ENCODE measurements at places on chromosomes 7 and 10.

DNA sequence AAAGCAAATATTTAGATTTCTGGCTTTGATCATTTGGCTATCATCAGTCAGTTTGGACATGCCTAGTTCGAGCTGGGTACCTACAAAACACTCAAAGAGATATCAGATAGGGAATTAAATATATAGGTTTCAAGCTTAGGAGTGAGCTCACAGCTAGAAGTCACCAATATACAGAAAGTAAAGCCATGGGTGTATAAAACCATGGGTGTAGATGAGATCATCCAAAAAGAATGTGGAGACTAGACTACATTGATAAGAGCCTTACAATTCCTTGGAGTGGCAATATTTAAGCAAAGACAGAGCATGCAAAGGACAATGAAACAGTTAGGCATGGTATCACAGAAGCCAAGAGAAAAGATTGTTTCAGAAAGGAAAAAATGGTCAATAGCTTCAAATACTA lies 7.2 kb upstream of the RALA start:
- DNase-seq = no peak

DNA sequence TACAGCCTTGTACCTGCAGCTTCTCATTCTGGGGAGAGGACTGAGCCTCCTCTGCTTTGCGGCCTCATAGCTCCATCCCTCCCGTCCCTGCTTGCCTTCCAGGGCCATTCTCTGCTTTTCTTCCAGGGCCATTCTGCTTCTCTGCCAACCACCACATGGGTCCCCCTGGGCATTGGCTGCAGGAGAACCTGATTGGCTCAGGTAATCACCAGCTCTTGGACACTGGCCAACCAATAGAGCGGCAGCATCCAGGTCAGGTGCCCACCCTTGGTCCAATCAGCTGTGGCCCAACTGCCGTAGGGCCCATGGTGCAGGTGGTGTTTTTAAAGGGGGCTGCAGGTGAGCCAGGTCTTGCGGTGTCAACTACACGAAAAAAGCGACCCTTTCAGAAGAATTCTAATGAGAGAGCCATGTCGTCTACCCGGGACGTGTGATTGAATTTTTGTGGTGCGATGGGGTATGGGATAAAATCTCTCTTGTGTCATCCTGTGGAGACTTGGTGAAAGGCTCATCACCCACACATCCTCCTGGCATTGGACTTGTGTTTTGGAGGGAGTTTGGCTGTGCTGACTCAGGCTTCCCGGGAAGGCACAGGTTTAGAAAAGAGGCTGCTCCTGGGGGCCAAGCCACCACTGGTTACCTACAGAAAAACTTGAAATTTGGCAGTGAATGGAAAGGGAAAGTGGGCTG lies 46.0 kb upstream of the PODXL start:
- DNase-seq = no peak

DNA sequence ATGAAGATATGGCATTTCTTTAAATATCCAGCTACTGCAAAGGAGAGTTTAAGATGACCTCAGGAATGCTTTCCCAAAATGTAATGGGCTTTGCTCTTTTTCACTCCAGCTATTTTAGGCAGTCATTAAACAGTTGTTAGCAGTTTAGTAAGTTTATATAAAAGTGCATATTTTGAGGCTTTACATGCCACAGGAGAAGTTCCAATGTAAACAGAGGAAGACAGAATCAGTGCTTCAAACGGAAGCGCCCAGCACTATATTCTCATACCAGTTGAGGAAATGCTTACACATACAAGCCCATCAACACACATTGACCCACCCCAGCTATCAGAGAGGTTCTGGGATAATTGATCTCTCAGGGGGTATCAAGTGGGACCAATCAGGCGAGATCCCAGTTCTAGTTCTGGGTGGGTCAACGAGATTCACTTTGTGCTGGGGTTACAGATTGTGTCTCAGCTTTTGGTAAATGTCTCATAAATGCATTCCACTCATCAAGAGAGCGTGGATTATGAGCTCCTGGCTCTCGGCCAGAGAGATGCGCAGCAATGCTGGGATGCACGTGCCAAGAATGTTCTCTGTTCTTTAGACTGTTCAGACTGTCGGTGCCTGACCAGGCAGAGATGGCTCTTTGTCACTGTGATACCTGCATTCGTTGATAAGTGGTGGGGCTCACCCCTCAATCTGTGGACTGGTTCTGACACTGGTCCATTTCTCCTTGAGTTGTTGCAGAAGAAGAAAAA lies 55.0 kb downstream of the CACNB2 start:
- no peak for DNase-seq

DNA sequence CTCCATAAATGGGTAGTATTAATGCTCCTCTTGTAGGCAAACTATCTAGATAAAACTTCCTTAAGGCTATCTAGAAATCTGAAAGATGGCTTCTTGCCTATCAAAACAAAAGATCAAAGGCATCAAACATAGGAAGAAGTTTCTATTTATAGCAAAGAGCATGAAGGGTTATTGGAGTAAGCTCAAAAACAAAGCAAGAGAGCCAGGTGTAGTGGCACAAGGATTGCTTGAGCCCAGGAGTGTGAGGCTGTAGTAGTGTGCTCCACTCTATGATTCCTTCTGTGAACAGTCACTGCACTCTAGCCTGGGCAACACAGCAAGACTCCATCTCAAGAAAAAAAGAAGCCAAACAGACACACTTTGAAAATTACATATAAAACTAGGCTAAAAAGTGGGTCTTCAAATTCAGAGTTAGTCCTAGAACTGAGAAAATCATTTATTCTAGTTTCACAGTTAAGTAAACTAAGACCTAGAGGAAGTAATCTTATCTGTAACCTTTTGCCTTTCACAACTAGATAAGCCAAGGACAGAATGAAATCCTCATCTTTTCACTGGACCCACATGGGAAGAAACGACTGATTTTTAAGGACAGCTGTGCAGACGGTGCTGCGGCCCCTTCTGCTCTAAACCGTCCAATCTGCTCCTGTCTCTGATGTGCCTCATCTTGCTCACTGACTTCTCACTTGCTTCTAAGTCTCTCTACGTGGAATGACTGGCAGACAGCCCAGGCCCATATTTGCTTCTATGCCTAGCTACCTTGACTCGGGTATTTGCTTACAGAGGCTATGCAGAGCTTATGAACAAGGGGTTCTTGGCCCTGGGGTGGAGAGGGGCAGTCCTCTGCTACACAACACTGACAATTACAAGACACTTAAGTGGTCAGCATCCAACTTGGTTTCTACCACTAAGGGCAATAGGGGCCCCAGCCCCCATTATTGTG lies 50.0 kb downstream of the ESYT2 start:
- DNase-seq = no peak

DNA sequence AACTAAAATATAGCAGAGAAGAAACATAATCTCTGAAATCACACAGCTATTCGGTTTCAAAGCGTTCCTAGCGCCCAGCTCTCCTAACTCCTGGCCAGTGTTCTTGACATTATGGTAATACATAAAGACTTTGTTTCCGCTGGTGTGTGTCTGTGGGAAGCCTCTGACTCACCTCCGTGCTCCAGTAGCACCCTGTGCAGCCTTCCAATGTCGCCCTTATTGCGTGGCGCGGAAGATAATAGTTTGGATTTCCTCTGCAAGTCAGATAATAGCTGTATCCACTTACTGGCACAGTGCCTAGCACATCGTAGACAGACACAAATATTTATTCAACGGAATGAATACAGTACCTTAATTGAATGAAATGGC lies 570 bp downstream of the BMS1 start:
- DNase-seq = peak; percentile 5

GRCh38 chr7:124379296-124379695 lies 346.4 kb upstream of the TMEM229A start:
- DNase-seq = no peak

DNA sequence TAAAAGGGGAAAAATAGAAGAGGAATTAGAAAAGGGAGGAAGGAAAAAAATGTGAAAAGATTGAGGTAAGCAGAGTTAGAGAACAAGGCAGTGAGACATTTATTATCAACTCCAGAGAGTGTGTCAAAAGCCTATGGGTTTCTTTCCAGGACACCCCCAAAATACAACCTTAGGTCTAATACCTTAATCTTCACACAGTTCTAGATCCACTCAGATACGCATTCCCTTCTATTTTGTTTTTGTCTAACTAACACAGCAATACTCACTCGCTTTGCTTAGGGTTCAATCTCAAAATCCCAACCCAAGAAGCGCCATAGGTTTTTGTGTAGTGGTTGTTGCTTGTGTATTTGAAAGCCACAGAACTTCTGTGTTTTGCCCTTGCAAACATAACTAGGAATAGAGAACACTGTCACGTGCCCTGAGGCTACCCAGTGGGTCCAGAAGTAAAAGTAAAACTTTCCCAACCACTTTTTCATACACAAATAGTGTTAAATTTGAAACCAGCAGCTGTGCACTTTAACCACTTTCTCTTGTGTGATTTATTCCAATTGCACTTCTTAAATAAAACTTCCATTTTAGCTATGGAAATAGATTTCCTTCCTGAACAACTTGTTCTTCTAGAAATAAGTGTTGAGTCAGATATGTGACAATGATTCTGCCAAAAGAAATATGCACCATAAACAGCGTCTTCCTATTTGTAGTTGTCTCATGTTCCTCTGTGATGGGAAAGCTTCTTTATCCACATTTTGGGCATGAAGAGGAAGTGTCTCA lies 414.7 kb upstream of the GHITM start:
- DNase-seq = no peak

- DNase-seq = no peak
These were observed 489.4 kb upstream of the SORCS1 start for GRCh38 chr10:107653832-107654287.

DNA sequence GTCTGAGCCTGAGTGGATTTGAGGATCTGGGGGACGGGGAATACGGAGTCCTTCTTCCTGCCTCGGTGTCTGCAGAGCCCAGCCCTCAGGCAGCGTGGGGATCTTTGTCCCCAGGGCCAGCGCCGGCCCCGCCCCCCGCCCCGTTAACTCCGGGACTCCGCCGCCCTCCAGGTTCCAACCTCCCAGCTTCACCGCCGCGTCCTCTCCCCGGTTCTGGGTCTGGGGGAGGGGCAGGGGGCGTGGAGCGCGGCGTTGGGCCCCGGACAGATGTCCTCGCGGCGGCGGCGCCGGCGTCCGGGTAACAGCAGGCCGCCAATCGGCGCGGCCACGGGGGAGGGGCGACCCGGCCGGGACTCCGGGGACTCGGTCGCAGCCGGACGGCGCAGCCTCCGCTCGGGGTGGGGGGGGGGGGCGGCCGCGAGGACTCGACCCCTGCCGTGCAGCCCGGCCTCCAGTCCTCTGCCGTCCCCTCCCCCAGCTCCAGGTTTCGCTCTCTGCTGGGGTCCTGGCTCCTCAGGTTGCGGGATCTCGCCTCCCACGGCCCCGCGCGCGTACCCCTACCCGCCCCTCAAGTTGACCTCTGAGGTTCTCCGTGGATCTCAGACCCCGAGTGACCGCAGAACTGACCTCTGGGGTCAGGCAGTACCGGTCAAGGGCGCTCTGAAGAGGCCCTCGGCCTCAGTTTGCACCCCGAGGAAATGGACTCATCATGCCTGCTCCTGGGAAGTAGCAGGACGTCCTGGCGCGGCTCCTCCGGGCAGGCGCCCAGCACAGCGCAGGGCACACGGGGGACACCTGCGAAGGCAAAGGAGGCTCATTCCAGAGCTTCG lies 2.3 kb upstream of the ELFN1 start:
- no peak for DNase-seq

DNA sequence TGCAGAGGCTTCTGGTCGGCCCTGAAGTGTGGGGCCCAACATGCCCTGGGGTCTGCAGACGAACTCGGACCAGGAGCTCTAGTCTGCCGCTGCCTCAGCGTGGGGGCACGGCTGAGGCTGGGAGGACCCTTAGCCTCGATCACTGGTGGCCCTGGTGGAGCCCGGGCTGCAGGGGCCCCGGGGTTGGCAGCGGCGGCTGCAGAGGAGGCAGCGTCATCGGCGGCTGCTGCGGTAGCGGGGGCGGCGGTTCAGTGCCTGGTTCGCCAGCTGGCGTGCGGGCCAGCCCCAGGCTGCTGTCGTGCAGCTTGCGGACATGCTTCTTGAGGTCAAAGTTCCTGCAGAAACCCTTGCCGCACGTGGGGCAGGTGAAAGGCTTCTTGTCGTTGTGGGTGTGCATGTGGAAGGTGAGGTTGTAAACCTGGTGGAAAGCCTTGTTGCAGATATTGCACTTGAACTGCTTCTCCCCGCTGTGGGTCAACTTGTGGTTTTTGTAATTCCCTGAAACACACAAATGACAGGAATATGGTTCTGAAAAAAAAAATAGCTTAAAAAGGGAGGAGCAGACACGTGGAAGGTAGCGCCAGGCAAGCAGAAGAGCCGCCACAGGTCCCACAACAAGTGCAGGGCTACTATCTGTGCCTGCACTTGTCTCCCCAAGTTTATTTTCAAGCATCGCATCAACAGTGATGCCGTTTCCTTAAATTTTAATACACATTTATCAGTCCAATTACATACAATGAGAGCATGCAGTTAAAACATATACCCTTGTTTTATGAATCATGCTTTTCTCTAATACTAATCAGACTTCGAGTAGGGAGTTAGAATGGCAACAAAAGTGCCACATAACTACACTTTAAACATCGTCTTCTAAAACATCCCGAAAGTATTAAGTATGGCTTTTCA lies 2.4 kb downstream of the FEZF1 start:
- no peak for DNase-seq

- DNase-seq = no peak
These were observed 199.6 kb upstream of the CELF2 start for GRCh38 chr10:10818082-10818481.

Data from stimulated activated CD4-positive, alpha-beta T cell treated with anti-CD3 and anti-CD28 coated beads, Interleukin-12 subunit alpha, Interleukin-12 subunit beta, amount 100 ng/mL, for 48 hours (primary cell).